ENCODE measurements at places on chromosomes 12 and 14. TPM values are rescaled to one million over a fixed set of nuclear protein-coding genes. Genes with fewer than 3 reads are reported as not detected.

SRSF5 gene
- 301 TPM for total RNA-seq

TAS2R10 gene
- total RNA-seq = 0.55 TPM

ERBB3 gene
- 3.0 TPM for total RNA-seq

DNA sequence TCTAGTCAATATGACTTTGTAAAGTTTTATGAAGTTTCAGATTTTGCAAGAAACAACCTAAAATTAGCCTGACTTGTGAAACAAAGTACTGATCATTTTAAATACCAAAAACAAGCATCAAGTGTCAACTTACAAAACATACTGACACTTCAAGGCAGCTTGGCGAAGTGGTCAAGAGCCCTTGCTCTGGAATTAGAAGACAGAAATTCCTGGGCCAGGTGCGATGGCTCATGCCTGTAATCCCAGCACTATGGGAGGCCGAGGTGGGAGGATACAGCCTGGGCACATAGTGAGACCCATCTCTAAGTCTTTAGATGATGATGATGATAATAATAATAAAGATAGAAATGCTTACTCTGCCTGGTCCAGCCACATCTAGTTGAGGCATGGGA, 45.4 kb upstream of the NR2C1 start:
- no peak overlapping the region for H3K4me3 ChIP-seq
- no peak for DNase-seq
- H3K27me3 ChIP-seq = no peaks in the 10 kb centered on the region
- H3K4me1 ChIP-seq = no peaks in the 10 kb centered on the region
- no peaks in the 10 kb centered on the region for H3K36me3 ChIP-seq

- DNase-seq = no peak
- no peaks in the 10 kb centered on the region for H3K27me3 ChIP-seq
- no peak overlapping the region for H3K4me3 ChIP-seq
- no peaks in the 10 kb centered on the region for H3K36me3 ChIP-seq
- H3K4me1 ChIP-seq = no peaks in the 10 kb centered on the region
Observed at GRCh38 chr12:65642061-65642661, 182.1 kb upstream of the HMGA2 start.

- no peak overlapping the region for H3K4me3 ChIP-seq
- DNase-seq = no peak
- no peak overlapping the region for H3K27ac ChIP-seq
- H3K36me3 ChIP-seq = no peaks in the 10 kb centered on the region
- H3K27me3 ChIP-seq = no peaks in the 10 kb centered on the region
- H3K4me1 ChIP-seq = no peaks in the 10 kb centered on the region
Observed at GRCh38 chr14:42140831-42141279, 534.2 kb downstream of the LRFN5 start.

- H3K4me3 ChIP-seq = no peak overlapping the region
- no peaks in the 10 kb centered on the region for H3K4me1 ChIP-seq
- H3K36me3 ChIP-seq = no peaks in the 10 kb centered on the region
- H3K27me3 ChIP-seq = no peaks in the 10 kb centered on the region
- no peak overlapping the region for H3K27ac ChIP-seq
- DNase-seq = no peak
Observed at GRCh38 chr14:54919330-54919729, 16.7 kb upstream of the GCH1 start.
